ENCODE measurements at places on chromosomes 6 and 20.

DNA sequence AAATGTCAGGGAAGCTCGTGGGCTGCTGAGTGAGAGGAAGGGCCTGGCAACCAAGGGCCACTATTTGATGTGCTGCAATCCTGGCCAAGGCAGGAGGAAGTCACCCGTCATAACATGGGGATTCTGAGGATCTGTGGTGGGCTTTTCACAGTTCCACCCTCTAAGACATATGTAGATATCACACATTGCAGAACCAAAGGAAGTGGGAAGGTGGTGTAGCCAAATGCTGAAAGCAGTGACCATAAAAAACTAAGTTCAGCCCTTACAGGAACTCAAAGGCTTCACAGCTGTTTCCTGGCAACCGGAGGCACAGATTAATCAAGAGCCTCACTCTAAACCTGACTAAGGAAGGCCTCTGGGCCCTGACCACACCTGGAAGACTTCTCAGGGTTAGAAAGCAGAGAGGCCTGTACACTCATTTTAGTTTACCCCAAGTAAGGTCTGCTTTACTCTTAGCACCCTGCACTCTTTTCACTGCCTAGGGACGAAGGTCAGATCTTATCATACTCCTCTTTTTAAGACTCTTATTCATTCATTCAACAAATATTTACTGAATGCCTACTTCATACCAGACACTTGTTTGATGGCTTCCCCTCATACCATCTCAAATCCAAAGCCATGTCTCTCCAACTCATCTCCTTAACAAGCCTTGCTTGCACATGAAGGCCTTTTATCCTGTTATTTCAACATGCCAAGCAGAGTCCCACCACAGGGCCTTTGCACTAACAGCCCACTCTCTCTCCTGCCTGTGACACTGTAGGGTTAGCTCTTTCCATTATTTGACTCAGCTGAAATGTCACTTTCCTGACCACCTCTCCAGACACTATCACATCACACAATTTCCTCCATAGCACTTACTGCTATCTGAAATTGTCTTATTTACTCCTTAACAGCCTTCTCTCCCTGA is 2.6 kb downstream of the UBE2V1 start:
- DNase-seq = no peak

GRCh38 chr20:42576167-42576566 is 613.5 kb downstream of the PTPRT start:
- DNase-seq = no peak

- DNase-seq = no peak
Measured at GRCh38 chr6:28167068-28167467, 25.4 kb downstream of the ZKSCAN8 start.

DNA sequence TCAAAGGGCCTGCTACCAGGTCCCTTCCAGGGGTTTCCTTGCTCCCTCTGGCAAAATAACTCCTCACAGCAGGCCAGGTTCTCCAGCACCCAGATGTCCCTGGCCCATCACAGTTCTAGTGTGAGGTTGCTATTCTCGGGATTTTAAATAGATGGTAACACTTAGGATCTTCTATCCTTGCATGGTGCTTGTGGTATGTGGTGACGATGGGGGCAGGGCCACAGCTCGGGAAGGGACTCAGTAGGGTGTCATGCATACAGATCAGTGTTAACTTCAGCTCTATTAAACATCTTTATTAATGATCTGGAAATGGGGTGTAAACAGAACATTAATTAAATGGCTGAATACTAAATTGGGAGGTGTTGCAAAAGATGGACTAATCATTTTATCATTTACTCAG is 323.8 kb downstream of the QKI start:
- DNase-seq = no peak

- peak; percentile 71 for DNase-seq
Measured at GRCh38 chr6:53437557-53438202, 88.9 kb upstream of the ELOVL5 start.

- no peak for DNase-seq
Measured at GRCh38 chr6:9257215-9257614, 821.9 kb upstream of the SLC35B3 start.

Measured in NCI-H146 (cell line).